Stimulated activated CD8-positive, alpha-beta memory T cell treated with anti-CD3 and anti-CD28 coated beads, Interleukin-4, amount 100 ng/mL, for 1 hour (primary cell): ENCODE measurements at places on chromosomes 6 and 20.

- no peak for DNase-seq
These were observed 381.7 kb upstream of the JARID2 start for GRCh38 chr6:14863902-14864850.

- no peak for DNase-seq
These were observed 184.9 kb upstream of the CST7 start for GRCh38 chr20:24764027-24764793.

GRCh38 chr6:18160911-18161310, 5.7 kb downstream of the KDM1B start:
- no peak for DNase-seq

DNA sequence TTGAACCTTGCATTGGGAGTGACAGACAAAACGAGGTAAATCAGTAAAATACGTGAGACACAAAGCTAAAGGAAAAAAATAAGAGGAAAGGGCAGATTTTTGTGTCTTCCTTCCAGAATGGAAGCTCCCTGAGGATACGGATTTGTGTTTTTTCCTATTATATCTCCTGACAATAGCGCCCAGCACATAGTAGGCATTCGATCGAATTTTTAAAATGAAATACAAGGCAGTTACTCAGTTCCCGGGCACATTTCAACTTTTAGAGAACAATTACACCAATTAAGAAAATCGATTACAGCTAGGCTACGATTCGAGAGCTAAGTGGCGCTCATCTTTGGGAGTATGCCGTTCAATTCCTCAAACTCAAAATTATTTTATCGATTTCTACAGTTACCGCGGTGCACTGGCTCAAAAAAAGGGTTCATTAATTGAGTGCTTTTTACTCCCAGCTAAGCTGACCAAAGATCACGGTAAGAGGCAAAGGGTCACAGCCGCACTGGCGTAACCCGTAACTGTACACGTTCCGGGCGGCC, 443 bp downstream of the RMND1 start:
- no peak for DNase-seq

- no peak for DNase-seq
These were observed 27.3 kb upstream of the SLC22A23 start for GRCh38 chr6:3484192-3484591.

DNA sequence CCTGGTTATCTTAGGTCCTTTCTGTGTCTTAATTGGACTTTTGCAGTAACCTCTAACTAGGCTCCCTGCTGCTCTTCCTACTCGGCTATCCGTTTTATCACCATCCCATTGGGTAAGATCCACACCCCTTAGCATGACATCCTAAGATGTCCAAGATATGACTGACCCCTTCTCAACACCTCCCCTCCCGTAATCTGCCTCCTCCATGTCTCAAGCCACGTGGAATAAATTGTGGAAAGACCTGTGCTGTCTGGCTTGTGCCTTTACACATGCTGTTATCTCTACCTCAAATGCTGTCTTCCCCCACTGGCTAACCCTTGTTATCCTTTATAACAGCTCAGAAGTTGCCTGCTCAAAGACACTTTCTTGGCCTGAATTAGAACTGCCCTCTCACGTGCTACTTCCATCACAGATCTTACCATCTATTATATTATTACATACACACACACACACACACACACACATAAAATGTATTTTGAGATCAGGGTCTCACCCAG, 26.5 kb downstream of the EIF2S2 start:
- no peak for DNase-seq

DNA sequence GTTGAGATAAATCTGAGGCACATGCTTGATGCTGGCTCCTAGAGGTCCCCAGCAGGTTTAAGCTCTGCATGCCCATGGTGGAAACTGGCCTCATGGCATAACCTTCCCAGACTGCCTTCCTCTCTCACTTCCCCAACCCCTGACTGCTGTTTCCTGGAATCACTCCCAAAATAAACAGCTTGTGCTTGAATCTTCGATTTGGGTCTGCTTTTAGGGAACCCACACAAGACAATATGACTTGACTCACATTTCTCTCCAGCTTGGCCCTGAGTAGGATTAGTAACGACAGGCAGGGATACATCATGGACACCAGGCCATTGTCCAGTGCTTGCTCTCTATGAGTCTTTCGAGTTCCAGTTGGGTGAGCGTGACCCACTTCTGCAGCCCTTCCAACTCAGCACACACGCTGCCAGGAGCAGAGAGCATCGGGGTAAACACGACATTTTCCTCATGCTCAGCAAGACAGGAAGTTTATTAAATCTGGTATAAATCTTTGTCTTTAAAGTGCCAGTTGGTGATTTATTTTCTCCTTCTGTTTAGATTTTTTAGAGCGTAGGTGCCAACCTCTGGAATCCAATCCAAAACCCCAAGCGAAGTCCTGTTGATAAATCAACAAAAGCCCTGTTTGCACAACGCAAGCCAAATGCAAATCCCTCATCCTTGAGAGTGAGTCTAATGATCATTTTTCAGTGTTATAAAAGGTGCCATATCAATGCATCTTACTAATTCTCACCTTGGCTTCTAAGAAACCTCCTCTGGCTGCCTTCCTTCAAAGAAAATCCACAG, 135.0 kb downstream of the FOXA2 start:
- DNase-seq = no peak

DNA sequence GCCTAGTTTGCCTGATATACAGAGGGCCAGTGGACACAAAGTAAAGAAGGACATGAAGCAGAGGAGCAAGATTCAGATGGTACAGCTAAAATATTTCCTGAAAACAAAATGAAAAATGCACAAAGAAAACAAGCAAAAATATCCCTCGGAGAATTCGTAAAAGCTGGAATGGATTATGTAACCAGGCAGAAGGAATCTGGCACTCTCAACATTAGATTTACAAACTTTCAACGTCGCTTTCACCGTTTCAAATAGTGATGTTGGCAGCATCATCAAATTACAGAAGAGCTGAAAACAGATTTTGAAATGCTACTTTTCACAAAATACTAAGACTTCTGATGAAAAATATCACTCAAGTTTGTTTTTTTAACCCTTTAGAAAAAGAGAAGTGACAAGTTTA, 11.7 kb downstream of the SMLR1 start:
- DNase-seq = no peak

DNA sequence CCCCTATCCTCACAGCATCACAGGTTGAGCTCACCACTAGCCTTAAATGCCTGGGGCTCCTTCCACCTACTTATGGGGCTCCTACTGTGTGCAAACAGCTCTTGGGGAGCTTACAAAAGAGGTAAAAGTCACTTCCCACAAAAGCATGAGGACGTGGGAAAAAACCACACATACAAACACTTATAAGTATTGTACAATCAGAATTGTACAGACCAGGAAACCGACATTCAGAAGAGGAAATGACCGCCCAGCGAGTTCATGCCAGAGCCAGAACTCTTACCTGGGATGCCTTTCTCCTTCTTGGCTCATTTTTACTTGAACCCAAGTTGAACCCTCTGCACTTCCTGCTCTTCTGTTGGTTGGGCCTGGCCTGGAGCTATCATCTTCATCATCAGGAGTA, 6.3 kb upstream of the PPP1R16B start:
- no peak for DNase-seq

- no peak for DNase-seq
These were observed 68.4 kb downstream of the RSPO3 start for GRCh38 chr6:127186889-127187288.

DNA sequence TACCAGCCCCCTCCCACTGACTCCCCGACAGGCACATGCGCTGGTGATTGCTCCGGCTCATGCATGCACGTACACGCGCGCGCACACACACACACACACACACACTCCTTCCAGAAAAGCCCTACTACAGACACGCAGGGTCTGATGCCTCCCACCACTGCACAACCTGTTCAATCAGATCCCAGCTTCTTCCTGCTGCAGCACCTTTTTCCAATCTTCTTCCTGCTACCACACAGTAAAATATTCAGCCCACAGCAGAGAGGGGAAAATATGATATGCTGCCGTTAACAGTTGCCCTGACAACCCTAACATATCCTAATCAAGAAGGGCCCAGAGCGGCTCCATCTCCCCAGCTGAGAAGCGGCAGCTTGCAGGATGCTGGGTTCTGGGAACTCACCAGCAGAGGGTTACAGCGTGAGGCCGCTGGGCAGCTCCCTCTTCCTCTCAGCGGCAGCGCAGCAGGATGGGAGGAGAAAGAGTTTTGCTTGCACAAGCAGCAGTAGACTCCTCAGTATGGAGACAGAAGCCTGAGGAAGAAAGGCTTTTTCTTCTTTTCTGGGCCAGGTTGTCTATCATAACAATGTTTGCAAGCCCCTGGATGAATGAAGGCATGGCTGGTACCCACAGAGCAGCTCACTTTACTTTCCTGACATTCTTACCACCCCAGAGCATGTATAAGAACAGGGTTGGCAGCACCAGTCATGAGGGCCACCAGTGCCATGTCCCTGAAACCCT, 23.9 kb downstream of the MAP7 start:
- no peak for DNase-seq

GRCh38 chr6:54515713-54516112, 207.5 kb downstream of the TINAG start:
- DNase-seq = no peak

GRCh38 chr6:20724443-20725190, 190.4 kb downstream of the CDKAL1 start:
- DNase-seq = no peak

DNA sequence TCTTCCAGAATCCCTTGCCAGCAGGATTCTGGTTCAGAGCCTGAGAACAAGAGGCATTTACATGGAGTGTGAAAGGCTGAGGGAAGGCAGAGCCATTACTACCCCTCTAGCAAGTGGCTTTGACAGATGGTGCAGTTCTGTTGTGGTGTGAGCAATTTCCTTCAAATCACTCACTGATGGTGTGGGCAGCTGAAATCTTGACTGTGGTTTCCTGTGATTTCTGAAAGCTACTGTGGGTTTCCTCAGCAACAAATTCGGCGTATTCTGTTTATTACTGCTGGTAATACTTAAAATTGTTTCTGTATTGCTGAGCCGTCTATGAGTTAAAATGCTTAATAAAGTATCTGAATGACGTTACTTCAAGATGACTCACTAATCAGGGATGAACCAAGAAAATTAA, 181.5 kb upstream of the TCF21 start:
- no peak for DNase-seq

DNA sequence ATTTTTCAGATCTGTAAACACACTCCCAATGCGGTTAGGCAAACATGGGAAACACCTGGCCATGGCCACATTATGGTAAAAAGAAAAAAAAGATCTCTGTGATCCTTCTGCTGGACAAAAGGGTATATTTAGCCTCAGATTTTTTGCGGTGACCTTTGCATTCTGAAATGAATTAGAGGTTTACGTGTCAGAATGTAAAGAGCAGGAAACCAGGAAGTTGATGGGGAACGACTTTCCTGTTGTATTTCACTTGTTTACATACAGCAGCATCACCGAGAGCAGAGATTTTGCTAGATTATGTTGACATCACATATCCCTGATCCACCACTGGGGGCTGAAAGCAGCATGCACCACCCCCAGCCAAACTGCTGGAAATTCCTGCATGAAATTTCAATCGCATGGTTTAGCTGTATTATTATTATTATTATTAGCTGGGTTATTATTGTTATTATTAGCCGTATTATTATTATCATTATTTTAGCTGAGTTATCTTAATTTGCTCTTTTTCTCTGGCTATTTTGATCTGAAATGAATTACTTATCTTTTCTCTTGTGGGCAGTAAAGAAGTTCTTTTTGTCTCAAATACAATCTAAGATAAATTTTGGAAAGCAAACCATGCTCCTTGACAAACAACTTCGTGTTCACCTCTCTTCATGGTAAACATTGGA, 189.4 kb downstream of the ZFP64 start:
- DNase-seq = no peak

DNA sequence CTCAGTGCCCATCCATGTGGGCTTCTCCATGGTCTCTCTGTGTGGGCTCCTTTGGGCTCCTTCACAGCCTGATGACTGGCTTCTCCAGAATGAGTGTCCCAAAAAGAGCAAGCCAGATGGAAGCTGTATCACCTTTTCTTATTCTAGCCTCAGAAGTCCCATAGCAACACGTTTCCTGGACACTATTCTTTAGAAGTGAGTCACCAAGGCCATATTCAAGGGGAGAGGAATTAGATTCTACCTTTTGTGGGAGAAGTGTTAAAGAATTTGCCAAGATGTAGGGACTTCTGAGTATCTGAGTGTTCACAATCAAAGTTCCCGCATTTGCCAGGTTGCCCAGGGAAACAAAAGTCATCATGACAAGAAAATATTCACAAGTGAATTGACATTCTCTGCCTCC, 20.7 kb upstream of the TBC1D22B start:
- DNase-seq = no peak

DNA sequence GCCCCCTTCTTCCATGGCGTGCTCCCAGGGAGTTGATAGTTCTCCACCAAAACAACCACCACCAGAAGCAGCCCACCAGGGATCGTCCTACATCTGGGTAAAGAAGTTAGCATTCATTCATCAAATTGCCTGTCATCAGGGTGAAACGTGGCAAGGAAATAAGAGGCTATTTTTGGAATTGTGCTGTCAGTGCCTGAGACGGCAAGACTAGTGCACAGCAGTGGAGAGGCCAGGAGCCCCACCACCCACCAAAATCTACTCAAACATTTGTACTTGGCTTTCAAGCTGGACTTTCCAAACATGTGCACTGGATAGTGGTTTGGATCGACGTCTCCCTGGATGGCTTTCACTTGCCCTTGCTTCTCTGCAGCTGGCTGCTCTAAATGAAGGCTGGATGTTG, 44.8 kb downstream of the TXNDC5 start:
- DNase-seq = no peak

DNA sequence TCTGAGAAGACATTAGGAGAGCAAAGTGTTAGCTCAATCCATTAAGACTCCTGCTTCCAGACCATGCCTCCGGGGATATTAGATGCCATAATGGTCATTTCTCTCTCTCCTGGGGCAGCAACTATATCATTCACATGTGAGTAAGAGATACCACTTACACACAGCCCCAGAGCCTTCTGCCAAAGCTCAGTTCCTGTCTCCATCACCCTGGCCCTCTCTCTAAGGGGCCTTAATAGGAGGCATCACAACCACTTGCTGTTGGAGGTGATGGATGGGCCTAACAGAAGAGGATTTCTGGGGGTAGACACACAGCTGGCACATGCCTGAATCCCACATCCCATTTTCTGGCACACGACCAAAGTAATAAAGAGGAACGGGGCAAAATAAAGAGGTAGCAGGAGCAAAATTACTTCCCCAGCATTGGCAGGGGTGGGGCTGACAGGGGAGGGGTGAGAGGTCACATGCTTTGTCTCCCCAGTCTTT, 34.0 kb upstream of the VSTM2L start:
- DNase-seq = no peak
